ENCODE measurements at places on chromosomes 16 and 17. TPM values are rescaled to one million over a fixed set of nuclear protein-coding genes. Genes with fewer than 3 reads are reported as not detected.

DNA sequence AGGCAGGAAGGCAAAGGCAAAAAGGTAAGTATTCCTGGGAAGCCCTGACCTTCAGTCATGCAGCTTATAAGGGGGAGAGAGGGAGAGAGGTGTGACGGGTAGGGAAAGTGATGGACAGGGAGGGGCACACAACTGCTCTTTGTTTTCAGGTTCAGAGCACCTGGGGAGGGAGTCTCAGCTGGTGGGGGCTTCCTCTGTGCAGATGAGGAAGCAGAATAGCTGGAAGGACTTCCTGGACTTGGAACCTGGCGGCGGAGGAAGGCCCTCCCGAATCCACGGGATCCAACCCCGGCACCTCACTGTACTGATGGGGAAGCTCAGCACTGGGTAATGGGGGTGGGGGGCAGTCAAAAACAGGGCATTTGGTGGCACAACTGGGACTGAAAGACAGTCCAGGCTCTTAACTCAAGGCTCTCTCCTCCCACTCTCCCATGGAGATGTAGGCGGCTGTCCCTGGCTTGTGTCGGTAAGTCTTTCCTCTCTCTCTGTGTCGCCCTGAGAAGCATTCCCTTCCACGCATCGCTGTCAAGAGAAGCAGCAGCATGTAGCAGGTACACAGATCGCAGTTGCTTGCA lies 11.9 kb upstream of the PITPNM3 start:
- H3K27ac ChIP-seq, result peak overlapping the region; percentile 55
- no peak for DNase-seq
- no peak overlapping the region for H3K4me3 ChIP-seq
- no peaks in the 10 kb centered on the region for H3K4me1 ChIP-seq
- H3K27me3 ChIP-seq, result no peaks in the 10 kb centered on the region

DNA sequence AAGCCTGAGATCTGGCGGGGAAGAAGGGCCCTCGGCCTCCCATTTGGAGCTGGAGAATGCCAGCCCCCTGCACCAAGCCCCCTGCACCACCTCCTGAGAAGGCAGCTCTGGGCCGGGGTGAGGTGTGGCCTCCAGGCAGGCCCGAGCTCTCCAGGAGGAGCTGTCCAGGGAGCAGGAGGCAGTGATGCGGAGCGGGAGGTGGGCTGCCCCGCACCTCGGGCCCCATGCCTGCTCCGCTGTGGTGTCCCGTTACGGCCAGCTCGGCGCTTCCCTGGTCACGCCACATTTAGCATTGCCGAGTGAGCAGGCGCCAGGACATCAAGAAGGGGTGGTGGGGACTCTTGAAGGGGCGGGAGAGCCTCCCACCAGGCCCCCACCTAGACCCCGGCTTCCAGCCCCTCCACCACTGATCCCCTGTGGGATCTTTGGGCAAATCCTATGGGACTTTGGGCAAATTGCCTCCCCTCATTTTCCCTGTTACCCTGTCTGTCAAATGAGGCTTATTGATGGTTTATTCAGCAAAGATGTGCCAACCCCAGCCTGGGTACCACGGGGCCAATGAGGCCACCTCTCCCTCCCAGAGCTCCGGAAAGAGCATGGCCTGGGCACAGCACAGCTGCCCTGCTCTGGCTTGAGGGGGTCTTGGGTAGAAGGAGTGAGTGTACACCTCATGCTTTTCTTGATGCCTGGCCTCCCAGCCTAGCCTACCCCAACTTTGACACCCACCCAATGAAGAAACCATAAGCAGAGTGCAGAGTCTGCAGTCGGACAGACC lies 15.3 kb downstream of the FOXN1 start:
- no peak overlapping the region for H3K4me3 ChIP-seq
- H3K4me1 ChIP-seq, result no peaks in the 10 kb centered on the region
- no peak for DNase-seq
- no peaks in the 10 kb centered on the region for H3K36me3 ChIP-seq
- no peak overlapping the region for H3K27ac ChIP-seq

- no peak for DNase-seq
- H3K4me1 ChIP-seq, result no peaks in the 10 kb centered on the region
- H3K36me3 ChIP-seq, result no peaks in the 10 kb centered on the region
- no peak overlapping the region for H3K27ac ChIP-seq
- H3K27me3 ChIP-seq, result peaks cover 4% of the 10 kb centered on the region
These were observed 30.5 kb downstream of the HS3ST2 start for GRCh38 chr16:22844416-22844815.

- DNase-seq, result no peak
- H3K4me1 ChIP-seq, result no peaks in the 10 kb centered on the region
- H3K27ac ChIP-seq, result no peak overlapping the region
- no peak overlapping the region for H3K4me3 ChIP-seq
- no peaks in the 10 kb centered on the region for H3K36me3 ChIP-seq
These were observed 571.7 kb upstream of the GOT2 start for GRCh38 chr16:59305850-59306249.

DNA sequence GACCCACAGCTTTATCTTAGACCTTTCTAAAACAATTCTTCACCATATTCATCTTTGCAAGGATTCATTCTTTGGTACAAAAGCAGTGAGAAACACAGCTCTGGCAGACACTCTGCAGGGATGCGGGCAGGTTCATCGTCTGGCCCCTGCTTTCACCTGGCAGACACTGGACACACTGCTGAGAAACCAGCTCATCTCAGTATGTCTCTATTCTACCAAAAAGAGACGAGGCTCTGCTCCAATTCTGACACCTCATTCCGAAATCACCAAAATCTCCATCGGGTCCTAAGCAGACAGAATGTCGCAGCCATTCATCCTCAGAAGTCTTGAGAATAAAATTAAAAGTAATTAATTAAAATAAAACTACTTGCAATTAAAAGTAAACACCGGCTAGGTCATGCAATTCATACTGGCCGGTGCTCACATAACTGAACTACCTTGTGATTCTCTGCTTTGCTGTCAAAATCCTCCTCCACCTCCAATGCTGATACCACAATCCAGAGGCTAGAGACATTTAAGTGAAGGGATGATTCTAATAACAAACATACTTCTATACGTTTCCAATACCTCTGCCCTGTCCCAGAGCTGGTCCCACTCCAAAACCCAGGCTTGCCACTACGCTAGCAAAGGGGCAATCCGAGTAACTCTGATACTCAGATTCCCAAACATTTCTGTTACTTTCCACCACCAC lies 1.3 kb downstream of the RNF157 start:
- no peaks in the 10 kb centered on the region for H3K27me3 ChIP-seq
- H3K36me3 ChIP-seq, result no peaks in the 10 kb centered on the region
- no peak overlapping the region for H3K4me3 ChIP-seq
- H3K4me1 ChIP-seq, result peaks cover 14% of the 10 kb centered on the region
- DNase-seq, result no peak

- H3K4me3 ChIP-seq, result no peak overlapping the region
- H3K36me3 ChIP-seq, result no peaks in the 10 kb centered on the region
- H3K27me3 ChIP-seq, result peaks cover 4% of the 10 kb centered on the region
- H3K27ac ChIP-seq, result no peak overlapping the region
These were observed 33.1 kb upstream of the RPTOR start for GRCh38 chr17:80511222-80512180.

GRCh38 chr17:50189550-50190292 lies 11.7 kb downstream of the COL1A1 start:
- H3K27ac ChIP-seq, result no peak overlapping the region
- peaks cover 2% of the 10 kb centered on the region for H3K4me1 ChIP-seq
- peaks cover 68% of the 10 kb centered on the region for H3K36me3 ChIP-seq
- no peaks in the 10 kb centered on the region for H3K27me3 ChIP-seq

DNA sequence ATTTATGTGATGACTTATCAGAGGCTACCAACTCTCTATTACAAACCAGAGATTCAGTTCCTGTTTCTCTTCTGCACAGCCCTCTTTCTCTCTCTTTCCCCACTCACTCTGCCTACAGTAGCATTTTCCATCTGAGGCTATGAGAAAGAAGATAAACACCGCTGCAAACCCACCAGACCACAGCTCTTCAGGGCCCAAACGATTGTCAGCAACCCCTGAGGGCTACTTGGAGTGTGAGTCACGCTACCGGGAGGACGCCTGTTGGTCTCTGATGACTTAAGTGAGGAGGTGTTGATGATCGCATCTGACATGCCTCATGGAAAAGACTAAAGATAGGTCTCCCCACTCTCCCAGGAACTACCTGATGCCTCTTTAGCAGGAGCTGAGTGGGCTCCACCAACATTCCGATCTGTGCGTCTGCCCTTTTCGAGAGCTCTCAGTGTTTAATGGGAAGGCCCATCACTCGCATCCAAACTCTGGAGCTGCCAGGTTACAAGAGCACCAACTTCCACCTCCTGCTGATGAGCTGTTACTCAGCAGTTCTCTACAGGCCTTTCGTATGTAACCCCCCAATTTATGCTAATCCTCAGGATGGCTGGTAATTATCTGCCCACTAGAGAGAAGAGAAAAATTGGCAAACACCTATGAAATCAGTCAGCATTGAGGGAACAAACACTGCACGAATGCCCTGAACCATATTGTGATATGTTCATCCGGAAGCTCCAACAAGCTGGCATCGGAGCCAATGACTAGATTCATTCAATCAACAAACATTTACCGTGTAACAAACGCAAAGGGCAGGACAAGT lies 9.2 kb downstream of the GRIN2A start:
- no peaks in the 10 kb centered on the region for H3K4me1 ChIP-seq
- H3K36me3 ChIP-seq, result no peaks in the 10 kb centered on the region
- no peak overlapping the region for H3K27ac ChIP-seq
- no peaks in the 10 kb centered on the region for H3K27me3 ChIP-seq
- H3K4me3 ChIP-seq, result no peak overlapping the region
- no peak for DNase-seq

DNA sequence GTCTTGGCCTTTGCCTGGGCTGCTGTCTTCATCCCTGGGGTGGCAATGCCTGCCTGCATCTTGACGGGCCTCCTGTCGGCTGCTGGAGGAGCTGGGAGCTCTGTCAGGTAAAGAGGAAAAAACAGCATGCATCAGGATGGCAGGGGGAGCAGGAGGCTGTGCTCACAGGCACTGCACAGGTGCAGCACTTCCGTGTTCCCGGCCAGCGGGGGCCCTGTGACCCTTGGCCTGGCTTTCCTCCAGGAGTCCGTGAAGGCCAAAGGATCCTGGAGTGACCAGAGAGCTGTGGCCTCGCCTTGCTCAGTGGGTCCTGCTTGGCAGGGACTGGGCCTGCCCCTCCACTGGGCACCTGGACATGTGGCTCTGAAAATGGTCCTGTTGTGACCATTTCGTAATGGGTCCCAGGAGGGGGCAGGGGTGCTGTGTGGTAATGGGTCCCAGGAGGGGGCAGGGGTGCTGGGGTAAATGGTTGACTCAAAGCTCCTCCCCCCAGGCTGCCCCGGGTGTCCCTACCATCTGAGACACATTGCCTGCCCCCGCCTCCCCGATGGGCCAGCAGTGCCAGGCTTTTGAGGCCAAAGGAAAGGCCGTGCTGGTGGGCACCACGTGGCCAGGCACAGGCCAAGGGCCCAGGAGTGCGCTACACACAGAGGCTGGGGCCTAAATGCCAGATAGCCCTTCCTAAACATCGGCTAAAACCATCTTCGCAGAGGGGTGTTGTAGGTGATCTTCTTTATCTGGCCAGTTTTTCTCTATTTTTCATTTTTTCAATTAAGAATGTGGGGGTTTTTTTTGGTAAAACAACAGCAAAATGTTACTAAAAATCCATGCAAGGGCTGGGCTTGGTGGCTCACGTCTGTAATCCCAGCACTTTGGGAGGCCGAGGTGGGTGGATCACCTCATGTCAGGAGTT lies 4.0 kb upstream of the FASN start:
- no peak overlapping the region for H3K27ac ChIP-seq
- no peak for DNase-seq
- H3K36me3 ChIP-seq, result no peaks in the 10 kb centered on the region
- H3K4me1 ChIP-seq, result peaks cover 41% of the 10 kb centered on the region

- no peaks in the 10 kb centered on the region for H3K36me3 ChIP-seq
- H3K4me1 ChIP-seq, result no peaks in the 10 kb centered on the region
- no peaks in the 10 kb centered on the region for H3K27me3 ChIP-seq
- H3K27ac ChIP-seq, result no peak overlapping the region
These were observed 17.9 kb upstream of the ALDH3A2 start for GRCh38 chr17:19630661-19631060.

DNA sequence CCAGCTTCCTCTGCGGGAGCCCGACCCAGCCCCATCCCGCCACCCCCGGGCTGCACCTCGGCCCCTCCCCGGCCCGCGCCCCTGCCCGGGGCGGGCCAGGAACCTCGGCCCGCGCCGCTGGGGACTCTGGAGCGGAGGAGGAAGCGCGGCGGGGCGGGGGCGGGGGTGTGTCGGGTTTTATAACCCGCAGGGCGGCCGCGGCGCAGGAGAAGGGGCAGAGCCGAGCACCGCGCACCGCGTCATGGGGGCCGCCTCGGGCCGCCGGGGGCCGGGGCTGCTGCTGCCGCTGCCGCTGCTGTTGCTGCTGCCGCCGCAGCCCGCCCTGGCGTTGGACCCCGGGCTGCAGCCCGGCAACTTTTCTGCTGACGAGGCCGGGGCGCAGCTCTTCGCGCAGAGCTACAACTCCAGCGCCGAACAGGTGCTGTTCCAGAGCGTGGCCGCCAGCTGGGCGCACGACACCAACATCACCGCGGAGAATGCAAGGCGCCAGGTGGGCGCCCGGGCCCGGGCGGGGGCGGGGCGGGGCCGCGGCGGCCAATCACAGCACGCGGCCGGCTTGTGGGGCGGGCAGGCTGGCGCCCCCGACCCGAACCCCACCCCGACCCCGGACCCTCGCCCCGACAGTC lies at the start of gene ACE:
Gene ACE (plus strand): TSS at position 208 of the 626 bp plus-strand sequence. CDS start 34 bp downstream, at position 242.
- peaks cover 32% of the 10 kb centered on the region for H3K4me1 ChIP-seq
- H3K36me3 ChIP-seq, result no peaks in the 10 kb centered on the region
- H3K4me3 ChIP-seq, result peak within 1 kb of the TSS; percentile 51
- peaks cover 16% of the 10 kb centered on the region for H3K27me3 ChIP-seq
- peak; percentile 76 for DNase-seq
- H3K27ac ChIP-seq, result peak within 1 kb of the TSS; percentile 30

DNA sequence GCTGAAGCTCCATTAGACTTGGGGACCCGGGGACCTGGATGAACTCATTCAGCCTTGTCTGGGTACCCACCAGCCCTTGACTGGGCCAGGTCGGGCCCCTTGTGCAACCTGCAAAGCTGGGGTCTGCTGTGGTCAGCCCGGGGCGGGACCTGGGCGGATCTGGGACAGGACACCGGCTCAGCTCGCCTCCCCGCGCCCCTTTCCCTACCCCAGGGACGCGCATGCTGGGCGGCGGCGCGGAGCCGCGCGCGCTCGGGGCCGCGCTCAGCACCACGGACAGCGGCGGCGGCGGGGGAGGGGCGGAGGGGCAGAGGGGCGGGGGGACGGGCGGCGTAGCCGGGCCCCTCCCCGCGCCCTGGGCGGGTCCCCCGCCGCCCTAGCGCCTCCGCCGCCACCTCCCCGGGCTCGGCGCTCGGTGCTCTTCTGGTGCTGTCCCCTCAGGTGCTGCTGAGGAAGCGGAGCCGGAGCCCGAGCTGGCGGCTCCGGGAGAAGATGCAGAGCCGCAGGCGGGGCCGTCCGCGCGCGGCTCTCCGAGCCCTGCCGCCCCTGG lies 7.4 kb downstream of the ACD start:
- H3K27me3 ChIP-seq, result peaks cover 42% of the 10 kb centered on the region
- peaks cover 6% of the 10 kb centered on the region for H3K4me1 ChIP-seq
- H3K4me3 ChIP-seq, result peak overlapping the region; percentile 26
- no peak for DNase-seq
- no peaks in the 10 kb centered on the region for H3K36me3 ChIP-seq
- H3K27ac ChIP-seq, result no peak overlapping the region

AGRP gene
- total RNA-seq, result 4.9 TPM

PIMREG gene
- 0.26 TPM for total RNA-seq

RRAD gene
- 11.1 TPM for total RNA-seq

KRTAP9-2 gene
- total RNA-seq, result not detected

CYLD gene
- total RNA-seq, result 48.3 TPM

BICDL2 gene
- total RNA-seq, result 16.3 TPM

LCAT gene
- 40.2 TPM for total RNA-seq

All from upper lobe of right lung (tissue), 1 donor.